ENCODE measurements at places on chromosomes 5 and 9.

- DNase-seq, result no peak
- H3K27me3 ChIP-seq, result no peaks in the 10 kb centered on the region
- H3K4me3 ChIP-seq, result no peak overlapping the region
- no peaks in the 10 kb centered on the region for H3K4me1 ChIP-seq
These were observed 413.4 kb upstream of the SLC30A5 start for GRCh38 chr5:68680366-68680765.

- no peaks in the 10 kb centered on the region for H3K27me3 ChIP-seq
- no peaks in the 10 kb centered on the region for H3K36me3 ChIP-seq
- peak overlapping the region; percentile 16 for H3K27ac ChIP-seq
- peaks cover 20% of the 10 kb centered on the region for H3K4me1 ChIP-seq
- H3K4me3 ChIP-seq, result no peak overlapping the region
These were observed 20.2 kb upstream of the SMIM15 start for GRCh38 chr5:61182449-61182848.

GRCh38 chr5:144308906-144309670, 138.4 kb downstream of the KCTD16 start:
- H3K27ac ChIP-seq, result no peak overlapping the region
- no peaks in the 10 kb centered on the region for H3K27me3 ChIP-seq

- no peak for DNase-seq
- peaks cover 8% of the 10 kb centered on the region for H3K4me1 ChIP-seq
- H3K36me3 ChIP-seq, result no peaks in the 10 kb centered on the region
- H3K27me3 ChIP-seq, result peaks cover 35% of the 10 kb centered on the region
- peak overlapping the region; percentile 37 for H3K4me3 ChIP-seq
These were observed 616 bp downstream of the RNF130 start for GRCh38 chr5:180070756-180071530.

GRCh38 chr5:115084246-115084793, 85.4 kb downstream of the TRIM36 start:
- no peak for DNase-seq
- no peak overlapping the region for H3K4me3 ChIP-seq
- peaks cover 2% of the 10 kb centered on the region for H3K27me3 ChIP-seq
- no peaks in the 10 kb centered on the region for H3K36me3 ChIP-seq
- H3K4me1 ChIP-seq, result no peaks in the 10 kb centered on the region

- H3K27ac ChIP-seq, result no peak overlapping the region
- H3K36me3 ChIP-seq, result no peaks in the 10 kb centered on the region
- no peak for DNase-seq
- no peaks in the 10 kb centered on the region for H3K27me3 ChIP-seq
These were observed 181.2 kb downstream of the GLIS3 start for GRCh38 chr9:4118666-4119065.

DNA sequence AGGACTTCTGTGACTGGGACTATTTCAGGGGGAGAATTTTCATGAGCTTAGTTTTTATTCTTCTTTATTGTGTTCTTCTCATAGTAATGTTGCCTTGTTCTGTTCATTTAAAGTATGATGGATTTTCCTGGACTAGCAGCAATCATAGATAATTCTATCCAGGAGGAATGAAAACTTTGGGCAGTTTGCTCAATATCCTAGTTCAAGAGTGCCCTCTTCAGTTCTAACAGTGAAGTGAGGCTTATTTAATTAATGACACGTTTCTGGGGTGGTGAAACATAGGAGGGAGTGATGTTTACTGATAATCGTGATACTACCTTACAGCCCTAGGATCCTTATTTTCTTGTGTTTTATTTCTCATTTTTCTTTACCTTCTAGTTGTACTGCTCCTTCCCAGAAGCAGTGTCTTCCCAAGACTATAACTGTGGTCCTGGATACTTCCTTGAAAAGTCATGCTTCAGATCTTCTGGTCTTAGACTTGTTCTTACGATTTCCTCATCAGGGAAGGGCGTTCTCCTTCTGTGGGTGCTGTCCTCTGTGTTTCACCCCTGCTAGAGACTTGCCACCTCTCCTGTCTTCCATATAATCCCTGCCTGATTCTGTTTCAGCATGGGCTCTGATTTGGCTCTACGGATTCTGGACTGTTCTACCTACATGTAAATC, 57.4 kb downstream of the CFAP95 start:
- no peaks in the 10 kb centered on the region for H3K36me3 ChIP-seq
- H3K27me3 ChIP-seq, result no peaks in the 10 kb centered on the region
- H3K4me3 ChIP-seq, result no peak overlapping the region
- no peak overlapping the region for H3K27ac ChIP-seq
- H3K4me1 ChIP-seq, result peaks cover 12% of the 10 kb centered on the region

DNA sequence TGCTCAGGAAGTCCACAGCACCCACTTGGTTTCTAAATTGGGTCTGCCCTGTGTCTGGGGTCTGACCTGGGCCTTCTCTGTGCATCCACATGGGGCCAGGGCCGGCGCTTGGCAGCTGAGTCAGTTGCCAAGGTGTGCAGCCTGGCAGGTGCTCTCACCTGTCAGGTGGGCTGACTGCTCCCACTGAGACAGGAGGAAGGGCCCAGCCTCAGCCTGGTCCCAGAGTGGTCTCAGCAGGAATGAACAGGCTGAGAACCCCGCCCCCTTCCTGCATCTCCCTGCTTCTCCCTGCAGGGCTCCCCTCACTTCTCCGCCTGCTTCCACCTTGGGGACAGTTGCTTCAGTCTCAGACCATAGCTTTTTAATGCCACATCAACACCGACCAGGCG, 60.5 kb downstream of the BARX1 start:
- H3K27ac ChIP-seq, result no peak overlapping the region
- no peaks in the 10 kb centered on the region for H3K36me3 ChIP-seq
- H3K4me1 ChIP-seq, result no peaks in the 10 kb centered on the region

GRCh38 chr5:4531756-4532704, 608.1 kb upstream of the ADAMTS16 start:
- H3K4me3 ChIP-seq, result no peak overlapping the region
- H3K27me3 ChIP-seq, result peaks cover 7% of the 10 kb centered on the region
- no peak overlapping the region for H3K27ac ChIP-seq
- H3K36me3 ChIP-seq, result no peaks in the 10 kb centered on the region
- peaks cover 15% of the 10 kb centered on the region for H3K4me1 ChIP-seq

- H3K4me3 ChIP-seq, result no peak overlapping the region
- no peak overlapping the region for H3K27ac ChIP-seq
- H3K27me3 ChIP-seq, result no peaks in the 10 kb centered on the region
These were observed 122.5 kb downstream of the TRPM3 start for GRCh38 chr9:70998962-70999361.

DNA sequence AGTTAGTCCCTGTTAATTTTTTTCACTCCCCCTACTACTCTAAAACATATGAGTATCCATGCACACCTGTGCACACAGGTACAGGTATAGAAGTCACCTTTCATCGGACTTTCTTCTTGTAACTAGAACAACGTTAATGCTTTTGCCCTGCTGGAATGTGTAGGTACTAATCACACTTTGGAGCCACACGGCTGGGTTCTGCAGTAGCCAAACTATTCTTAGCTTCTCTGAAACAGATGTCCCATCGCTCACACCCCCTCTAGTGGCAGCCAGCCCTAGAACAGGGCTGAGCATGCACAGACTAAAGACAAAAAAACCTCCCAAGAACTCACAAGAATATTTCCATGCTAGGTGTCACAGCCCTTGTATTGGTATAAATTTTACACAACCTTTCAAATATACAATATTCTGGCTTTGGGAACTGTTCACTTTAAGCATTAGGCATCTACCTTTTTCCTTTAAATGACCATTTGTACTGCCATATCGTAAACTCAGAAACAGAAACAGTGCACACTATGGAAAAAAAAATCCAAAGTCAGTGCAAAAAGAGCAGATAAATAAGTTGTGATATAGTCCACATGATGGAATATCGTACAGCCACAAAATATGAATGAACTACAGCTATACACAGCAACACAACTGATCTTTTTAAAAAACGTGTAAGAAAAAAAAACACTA, 64.0 kb downstream of the RETREG1 start:
- H3K4me3 ChIP-seq, result no peak overlapping the region
- H3K4me1 ChIP-seq, result no peaks in the 10 kb centered on the region
- no peaks in the 10 kb centered on the region for H3K36me3 ChIP-seq
- DNase-seq, result peak; percentile 44
- no peaks in the 10 kb centered on the region for H3K27me3 ChIP-seq

DNA sequence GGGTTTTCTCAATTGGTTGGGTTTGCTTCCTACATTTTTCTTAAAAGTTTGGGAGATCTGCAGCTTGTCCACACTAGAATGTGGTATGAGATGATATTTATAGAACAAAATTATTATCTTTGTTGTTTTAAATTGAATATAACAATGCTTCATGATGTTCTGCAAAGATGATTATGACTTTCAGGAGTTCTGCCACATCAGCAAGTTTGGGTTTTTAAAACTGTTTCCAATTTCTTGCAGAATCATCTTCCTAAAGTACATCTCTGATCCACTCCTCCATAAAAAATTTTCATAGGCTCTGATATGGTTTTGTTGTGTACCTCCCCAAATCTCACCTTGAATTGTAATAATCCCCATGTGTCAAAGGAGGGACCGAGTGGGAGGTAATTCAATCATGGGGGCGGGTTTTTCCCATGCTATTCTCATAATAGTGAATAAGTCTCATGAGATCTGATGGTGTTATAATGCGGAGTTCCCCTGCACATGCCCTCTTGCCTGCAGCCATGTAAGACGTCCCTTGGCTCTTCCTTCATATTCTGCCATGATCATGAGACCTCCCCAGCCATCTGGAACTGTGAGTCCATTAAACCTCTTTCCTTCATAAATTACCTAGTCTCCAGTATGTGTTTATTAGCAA, 119.1 kb upstream of the PTGER4 start:
- no peak for DNase-seq
- H3K27me3 ChIP-seq, result no peaks in the 10 kb centered on the region
- H3K27ac ChIP-seq, result no peak overlapping the region

DNA sequence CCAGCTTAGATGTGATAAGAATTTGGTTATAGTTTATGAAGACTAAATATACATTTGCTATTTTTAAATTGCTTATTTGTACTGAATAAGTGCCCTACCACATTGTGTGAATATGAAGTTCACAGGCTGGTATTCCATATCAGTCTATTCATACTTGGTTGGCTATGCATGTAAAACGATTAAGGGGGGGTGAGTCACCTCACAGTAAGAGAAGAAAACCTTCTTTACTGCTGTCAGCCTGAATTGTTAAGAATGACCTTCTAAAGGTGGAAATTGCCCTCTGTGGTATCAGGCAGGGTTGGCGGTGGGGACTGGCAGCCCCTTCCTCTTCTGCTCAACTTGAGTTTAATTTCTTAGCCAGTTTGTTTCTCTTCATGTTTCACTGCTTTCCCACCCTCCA, 127.0 kb upstream of the RPS23 start:
- no peaks in the 10 kb centered on the region for H3K36me3 ChIP-seq
- peak overlapping the region; percentile 99 for H3K27ac ChIP-seq
- peaks cover 29% of the 10 kb centered on the region for H3K4me1 ChIP-seq
- H3K27me3 ChIP-seq, result no peaks in the 10 kb centered on the region

DNA sequence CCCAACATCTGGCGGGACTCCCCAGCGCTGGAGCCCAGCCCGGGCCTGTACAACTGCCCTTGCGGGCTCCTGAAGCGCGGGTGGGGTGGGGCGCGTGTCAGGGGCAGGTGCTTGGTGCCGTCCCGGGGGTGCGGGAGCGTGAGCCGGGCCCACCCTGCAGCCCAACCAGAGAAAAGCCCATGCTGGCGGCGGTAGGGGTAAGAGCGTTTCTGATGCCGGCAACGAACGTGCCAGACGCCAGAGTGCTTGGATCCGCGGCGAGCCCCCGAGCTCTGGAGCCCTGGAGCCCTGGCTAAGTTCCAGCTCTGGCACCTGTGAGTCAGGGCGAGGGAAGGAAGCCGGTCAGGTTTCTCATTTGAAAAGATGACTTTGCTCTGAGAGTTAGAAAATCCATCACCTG, 58.0 kb downstream of the ZNF510 start:
- no peak for DNase-seq
- H3K27ac ChIP-seq, result no peak overlapping the region
- no peaks in the 10 kb centered on the region for H3K36me3 ChIP-seq
- no peaks in the 10 kb centered on the region for H3K27me3 ChIP-seq
- H3K4me1 ChIP-seq, result no peaks in the 10 kb centered on the region
- H3K4me3 ChIP-seq, result no peak overlapping the region

DNA sequence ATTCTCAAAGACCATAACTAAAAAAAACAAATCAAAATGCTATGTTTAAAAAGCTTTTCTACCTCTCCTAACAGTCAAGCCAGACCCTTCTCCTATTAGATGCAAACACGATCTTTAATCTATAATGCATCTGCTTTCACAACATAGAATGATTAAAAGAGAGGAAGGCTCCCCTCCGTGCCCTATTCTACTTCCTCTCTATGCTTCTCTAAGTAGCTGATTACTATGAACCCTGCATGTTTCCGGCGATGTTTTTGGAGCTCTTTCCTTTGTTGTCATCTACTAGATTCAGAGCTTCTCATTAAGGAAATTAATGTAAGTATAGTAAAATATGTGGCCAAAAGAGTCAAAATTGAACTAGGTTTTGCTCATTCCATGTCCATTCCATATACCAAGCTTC, 29.2 kb upstream of the CEP120 start:
- no peak overlapping the region for H3K27ac ChIP-seq
- no peak overlapping the region for H3K4me3 ChIP-seq
- H3K27me3 ChIP-seq, result peaks cover 3% of the 10 kb centered on the region
- 0 out of 2 replicates have a peak, but pooled peaks cover 3% of the 10 kb centered on the region for H3K4me1 ChIP-seq
- no peaks in the 10 kb centered on the region for H3K36me3 ChIP-seq

DNA sequence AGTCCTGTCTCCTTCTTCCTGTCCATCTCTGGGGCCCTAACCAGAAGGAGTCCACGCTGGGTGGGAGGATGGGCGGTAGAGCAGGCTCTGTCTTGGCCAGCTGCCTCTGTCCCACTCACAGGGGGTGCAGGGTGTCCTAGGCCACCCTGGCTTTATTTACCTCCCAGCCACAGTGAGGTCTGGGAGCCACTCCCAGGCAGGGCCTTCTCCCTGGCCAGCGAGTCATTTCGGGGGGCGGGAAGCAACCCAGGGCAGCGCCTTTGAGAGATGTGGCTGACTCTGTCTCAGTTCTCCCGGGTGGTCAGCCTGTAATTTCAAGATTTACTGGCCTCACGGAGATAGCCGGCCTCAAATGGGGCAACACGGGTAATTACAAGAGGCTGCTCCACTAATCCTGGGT, 67.4 kb upstream of the PTCH1 start:
- H3K27me3 ChIP-seq, result no peaks in the 10 kb centered on the region
- no peak overlapping the region for H3K4me3 ChIP-seq
- no peaks in the 10 kb centered on the region for H3K36me3 ChIP-seq
- peak overlapping the region; percentile 75 for H3K27ac ChIP-seq

GRCh38 chr9:85909390-85909789, 31.6 kb upstream of the NAA35 start:
- no peak overlapping the region for H3K27ac ChIP-seq
- H3K4me1 ChIP-seq, result no peaks in the 10 kb centered on the region
- DNase-seq, result no peak
- H3K4me3 ChIP-seq, result no peak overlapping the region
- no peaks in the 10 kb centered on the region for H3K27me3 ChIP-seq

DNA sequence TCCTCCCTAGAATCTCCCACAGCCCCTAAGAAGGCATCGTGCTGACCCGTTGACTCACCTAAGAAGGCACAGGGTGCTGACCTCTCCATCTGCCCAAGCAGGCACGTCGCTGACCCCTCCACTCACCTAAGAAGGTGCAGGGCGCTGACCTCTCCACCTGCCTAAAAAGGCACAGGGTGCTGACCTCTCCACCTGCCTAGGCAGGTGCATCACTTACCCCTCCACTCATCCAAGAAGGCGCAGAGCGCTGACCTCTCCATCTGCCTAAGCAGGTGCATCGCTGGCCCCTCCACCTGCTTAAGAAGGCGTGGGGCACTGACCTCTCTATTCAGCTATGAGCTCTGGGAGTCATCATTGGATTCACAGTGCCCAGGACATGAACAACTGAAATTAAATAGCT, 54.4 kb upstream of the FCN1 start:
- no peaks in the 10 kb centered on the region for H3K36me3 ChIP-seq
- H3K4me3 ChIP-seq, result no peak overlapping the region
- peaks cover 21% of the 10 kb centered on the region for H3K27me3 ChIP-seq
- H3K4me1 ChIP-seq, result no peaks in the 10 kb centered on the region
- DNase-seq, result no peak

GRCh38 chr9:131712151-131712716, 27.6 kb downstream of the RAPGEF1 start:
- H3K4me3 ChIP-seq, result no peak overlapping the region
- peaks cover 49% of the 10 kb centered on the region for H3K4me1 ChIP-seq
- no peak overlapping the region for H3K27ac ChIP-seq
- H3K36me3 ChIP-seq, result no peaks in the 10 kb centered on the region
- no peak for DNase-seq
